Cortex of kidney (tissue), 1 donor: ENCODE measurements at places on chromosomes 6 and 20.

GRCh38 chr6:3442431-3443220 is 14.2 kb downstream of the SLC22A23 start:
- DNase-seq, result no peak

- DNase-seq, result no peak
These were observed 17.6 kb downstream of the EEF1A1 start for GRCh38 chr6:73503027-73503772.

DNA sequence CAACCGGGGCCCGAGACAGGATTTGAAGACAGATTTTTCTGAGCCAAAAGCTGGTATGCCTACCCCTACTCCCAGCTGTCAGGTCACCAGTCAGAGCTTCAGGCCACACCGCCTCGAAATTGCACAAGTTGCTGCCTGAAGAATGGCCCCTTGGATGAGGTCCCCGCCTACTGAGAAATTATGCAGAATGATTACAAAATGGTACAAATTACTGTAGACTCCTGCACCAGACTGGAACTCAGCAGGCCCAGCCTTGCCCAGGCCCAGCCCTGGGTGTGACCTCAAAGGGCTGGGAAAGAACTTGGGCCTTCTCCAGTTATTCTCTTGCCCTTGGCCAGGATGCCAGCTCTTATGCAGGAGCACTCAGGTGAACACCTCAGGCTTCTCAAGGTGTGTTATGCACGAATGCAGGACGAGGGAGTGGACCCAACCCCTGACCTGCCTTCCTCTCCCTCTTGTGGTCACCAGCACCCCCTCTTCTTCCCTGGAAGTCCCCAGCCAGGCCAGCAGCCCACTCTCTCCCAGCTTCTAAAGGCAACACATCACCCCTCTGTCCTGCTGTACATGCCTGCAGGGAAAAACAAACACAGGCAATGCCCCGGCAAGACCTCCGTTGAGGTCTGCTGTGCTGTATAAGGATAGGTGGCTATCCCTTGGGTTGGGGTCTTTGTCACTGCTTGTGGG is 88.7 kb upstream of the NAA20 start:
- no peak for DNase-seq

DNA sequence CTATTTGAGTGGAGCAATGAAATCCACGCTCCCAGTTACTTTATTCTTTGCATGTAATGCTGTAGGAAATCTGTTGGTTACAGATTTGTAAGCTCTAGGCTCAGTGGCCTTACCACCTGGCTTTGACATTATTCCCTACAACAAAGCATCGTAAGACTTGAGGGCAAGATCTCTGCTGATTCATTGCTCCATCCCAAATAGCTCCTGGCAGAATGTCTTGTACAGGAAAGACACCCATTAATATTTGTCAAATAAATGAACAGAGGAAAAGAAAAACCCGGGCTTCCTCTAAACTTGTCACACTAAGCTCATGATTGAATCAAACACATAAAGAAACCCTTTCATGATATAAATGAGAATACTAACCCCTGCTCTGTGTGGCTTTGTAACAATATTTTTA is 357.5 kb upstream of the RNF217 start:
- no peak for DNase-seq

DNA sequence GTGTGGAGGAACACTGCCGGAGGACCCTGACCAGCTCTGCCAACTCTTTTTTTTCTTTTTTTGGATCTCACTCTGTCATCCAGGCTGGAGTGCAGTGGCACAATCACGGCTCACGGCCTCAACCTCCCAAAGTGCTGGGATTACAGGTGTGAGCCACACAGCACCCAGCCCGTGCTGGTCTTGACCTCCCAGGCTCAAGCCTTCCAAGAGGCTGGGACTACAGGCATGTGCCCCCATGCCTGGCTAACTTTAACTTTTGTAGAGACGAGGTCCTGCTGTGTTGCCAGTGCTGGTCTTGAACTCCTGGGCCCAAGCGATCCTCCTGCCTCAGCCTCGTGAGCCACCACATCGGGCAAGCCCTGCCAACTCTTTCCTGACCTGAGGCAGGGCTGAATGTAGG is 11.2 kb downstream of the GCNT2 start:
- DNase-seq, result no peak

DNA sequence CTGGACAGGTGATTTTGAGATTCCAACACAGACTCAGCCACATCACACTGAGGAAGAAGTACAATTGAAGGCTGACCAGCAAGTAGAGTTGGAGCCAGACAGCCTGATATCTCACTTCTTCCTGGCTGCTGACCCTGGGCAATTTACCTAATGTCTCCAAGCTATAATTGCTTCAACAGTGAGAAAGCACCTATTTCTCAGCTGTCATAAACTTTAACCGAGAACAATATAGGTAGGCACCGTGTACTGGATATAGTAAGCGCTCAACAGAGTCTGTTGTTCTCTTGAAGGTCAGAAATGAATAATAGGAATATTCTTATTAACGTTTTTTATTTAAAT is 28.3 kb downstream of the STX7 start:
- no peak for DNase-seq

DNA sequence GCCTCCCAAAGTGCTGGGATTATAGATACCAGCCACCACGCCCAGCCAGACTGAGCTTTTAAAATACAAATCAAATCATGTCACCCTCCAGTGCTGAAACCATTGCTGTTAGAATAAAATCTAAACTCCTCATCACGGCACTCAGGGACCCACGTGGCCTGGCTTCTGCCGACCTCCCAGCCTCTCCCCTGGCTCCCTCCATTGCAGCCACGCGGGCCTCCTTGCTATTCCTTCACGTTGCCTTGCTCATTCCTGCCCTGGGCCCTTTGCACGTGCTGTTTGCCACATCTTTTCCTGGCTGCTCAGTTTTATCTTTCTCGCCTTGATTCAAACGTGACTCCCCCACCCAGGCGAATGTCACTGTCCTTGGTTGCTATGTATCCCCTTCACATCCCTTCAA is 244.6 kb downstream of the PREX1 start:
- no peak for DNase-seq

GRCh38 chr6:5706124-5707033 is 300.3 kb downstream of the NRN1 start:
- no peak for DNase-seq

DNA sequence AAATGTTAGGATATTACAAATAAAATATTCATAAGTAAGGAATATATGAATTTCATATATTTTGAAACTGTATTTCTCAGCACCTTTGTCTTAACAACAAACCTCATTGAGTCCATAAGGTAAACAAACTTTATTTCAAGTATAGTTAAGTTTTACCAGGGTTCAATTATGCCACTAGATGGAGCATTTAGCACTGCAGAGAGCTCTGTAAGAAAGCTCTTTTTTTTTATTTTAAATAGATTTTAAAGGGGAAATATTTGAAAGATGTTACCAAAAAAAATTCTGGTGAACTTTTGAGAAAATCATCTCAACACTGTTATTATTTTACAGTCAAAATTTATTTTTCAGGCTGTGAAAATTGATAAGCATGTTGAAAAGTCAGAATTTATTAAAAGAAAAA is 955.2 kb upstream of the EYS start:
- no peak for DNase-seq

GRCh38 chr20:3239026-3239866 is at the start of gene SLC4A11:
TSS of gene SLC4A11 (minus strand) at chr20:3239190. CDS start at chr20:3239137, 53 bp downstream.
- no peak for DNase-seq
